ENCODE measurements at places on chromosomes 1 and 21. TPM values are rescaled to one million over a fixed set of nuclear protein-coding genes. Genes with fewer than 3 reads are reported as not detected.
A peak's percentile ranks its signal among the peaks of the same experiment; 100 is the strongest.

DNA sequence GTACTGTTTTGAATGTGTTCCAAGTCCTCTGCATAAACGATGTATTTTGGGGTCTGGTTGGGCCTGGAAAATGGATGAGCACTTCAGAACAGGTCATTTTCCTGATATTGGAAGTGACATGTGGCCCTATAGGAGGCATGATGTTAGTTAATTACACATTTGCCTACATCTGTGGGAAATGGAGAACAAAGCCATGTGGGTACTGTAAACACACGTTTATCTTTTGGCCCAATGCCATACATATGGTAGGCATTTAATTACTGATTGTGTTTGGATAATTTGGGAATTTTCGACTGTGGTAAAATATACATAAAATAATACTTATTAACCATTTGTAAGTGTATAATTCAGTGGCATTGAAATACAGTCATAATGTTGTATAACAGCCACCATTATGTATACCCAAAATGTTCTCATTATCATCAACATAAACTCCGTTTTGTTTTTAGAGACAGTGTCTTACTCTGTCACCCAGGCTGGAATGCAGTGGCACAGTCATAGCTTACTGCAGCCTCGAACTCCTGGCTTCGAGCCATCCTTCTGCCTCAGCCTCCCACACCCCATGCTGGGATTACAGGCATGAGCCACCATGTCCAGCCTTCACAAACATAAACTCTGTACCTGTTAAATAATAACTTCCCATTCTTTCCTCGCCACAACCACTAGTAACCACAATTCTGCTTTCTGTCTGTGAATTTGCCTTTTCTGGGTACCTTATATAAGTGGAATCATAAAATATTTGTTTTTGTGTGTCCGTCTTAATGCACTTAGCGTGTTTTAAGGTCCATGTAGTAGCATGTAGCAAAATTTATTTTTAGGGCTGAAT is 11.9 kb upstream of the RNPEP start:
- peak; percentile 43 for DNase-seq

Gene SELENOF
- total RNA-seq = 104 TPM

DNA sequence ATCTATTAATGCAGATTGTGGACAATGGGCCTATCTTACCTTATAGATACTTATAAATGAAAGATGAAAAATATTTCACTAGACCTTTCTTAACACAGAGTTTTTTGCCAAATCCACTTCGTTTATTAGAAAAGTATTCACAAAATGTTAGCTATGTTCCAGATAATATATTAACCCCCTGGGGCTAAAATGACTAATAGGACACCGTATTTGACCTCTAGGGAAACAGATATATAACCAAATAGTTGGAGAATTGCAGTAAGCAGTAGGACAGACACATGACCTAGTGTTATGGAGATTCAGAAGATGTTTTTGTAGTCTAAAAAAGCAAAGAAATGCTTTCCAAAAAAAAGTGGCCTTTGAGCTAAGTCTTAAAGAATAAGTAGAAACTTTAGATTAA is 106.9 kb downstream of the SEC16B start:
- DNase-seq = no peak

Gene TSEN15
- 56.8 TPM for total RNA-seq

GRCh38 chr1:116573431-116574095 is 2.7 kb upstream of the CD58 start:
- no peak for DNase-seq

DNA sequence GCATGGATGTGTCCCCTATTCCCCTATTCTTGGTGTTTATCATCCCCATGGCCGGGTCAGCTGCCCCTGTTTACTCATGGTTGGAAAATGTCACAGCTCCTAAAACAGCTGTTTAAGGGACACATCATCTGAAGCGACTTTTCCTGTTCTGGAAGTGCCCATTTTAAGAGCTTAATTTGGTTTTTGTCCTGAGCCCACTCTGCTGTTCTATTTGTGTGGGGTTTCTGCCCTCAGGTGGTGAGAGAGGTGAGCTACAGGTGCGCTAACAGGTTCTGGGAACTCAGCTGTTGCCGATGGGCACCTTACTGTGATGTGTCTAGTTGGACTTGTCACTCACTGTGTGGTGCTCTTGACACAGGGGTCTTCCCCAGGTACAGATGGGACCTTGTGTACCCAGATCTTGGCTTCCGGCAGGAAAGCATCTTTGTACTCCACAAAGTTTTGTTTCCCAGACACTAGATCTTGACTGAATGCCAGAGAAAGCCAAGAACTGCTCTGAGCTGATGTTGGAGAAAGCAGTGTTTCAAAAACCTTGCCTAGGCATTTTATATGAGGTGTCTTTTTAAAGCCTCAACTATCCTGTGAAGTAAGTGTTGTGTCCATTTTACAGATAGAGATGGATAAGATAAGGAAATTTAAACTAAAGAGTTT is 59.0 kb upstream of the CD1D start:
- DNase-seq = peak; percentile 54

DNA sequence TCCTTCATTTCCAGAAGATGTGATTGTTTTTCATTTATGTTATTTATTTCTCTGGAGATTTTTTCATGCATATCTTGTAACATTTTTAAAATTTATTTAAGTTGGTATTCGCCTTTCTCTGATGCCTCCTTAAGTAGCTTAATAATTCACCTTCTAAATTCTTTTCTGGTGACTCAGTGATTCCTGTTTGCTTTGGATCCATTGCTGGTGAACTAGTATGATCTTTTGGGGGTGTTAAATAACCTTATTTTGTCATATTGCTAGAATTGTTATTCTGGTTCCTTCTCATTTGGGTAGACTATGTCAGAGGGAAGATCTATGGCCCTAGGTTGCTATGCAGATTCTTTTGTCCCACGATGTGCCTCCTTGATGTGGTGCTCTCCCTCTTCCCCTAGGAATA is 1347.2 kb upstream of the B3GALT2 start:
- no peak for DNase-seq

Gene RHBDL2
- total RNA-seq = not detected

DNA sequence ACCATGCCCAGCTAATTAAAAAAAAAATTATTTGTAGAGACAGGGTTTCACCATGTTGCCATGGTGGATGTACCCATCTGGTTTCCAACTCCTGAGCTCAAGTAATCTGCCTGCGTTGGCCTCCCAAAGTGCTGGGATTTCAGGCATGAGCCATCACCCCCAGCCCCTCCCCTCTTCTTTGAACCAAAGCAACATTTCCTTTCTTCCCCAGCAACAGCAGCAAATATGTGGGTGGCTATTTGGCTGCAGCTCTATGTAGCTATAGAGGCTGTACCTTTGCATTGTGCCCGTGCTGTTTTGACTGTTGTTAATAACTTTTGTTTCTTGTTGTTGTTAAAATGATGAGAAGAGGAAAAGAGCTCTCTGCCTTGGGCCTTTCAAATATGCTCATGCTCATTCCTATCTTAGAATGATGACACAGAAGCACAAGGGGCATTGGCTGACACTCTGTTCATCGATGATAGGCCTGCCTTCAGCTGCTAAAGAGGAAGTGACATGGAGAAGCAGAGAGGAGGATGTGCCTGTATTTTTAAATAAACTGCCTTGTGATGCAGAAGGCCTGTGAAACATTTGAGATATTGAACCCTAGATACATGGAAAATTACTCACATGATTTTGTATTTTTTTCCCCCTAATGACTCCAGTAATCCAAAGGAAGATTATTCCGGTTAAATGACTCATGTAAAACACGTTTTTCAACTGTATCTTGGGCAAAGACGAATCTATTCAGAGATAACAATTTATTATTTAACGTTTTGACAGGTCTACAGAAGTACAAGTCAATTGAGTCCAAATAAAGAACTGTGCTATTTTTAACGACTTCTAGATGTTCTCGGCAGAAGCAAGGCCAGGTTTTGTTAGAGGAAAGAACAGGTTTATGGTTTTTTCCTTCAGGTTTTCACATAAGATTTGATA is 20.5 kb upstream of the XPR1 start:
- DNase-seq = peak; percentile 40

All from myocyte (in vitro differentiated cells).